ENCODE measurements at places on chromosomes 7 and 10.
A peak's percentile ranks its signal among the peaks of the same experiment; 100 is the strongest.

DNA sequence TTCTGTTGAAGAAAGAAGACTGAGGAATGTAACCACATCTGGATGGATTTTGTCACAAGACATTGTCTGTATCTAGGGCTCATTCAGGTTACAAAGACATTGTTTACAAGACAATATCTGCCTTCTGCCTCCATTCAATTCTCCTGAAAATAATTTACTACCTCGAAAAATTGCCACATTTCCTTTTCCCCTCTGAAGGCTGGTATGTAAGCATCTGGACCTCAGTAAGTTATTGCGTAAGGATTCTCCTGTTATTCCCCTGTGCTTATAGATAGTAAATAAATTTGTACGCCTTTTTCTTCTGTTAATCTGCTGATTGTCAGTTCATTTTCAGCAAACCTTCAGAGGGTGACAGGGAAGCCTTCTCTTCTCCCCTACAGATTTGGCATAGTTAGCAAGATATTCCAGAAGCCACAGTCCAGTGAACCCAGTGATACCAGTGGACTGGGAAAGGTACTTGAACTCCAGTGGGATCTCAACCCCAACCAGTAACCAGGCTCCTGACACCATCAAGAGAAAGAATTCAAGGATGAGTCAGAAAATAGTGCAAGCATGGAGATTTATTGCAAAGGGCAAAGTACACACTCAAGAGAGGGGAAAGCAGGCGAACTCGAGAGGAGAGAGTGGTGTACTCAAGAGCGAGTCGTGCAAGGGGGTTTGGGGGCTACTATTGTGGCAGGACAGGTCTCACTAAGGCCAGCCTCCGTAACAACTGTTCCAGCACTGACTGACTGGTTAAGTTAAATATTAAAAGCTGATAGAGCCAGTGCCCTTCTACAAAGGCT is 706.9 kb upstream of the GHITM start:
- DNase-seq = no peak

GRCh38 chr7:117619681-117620080 is 139.9 kb downstream of the CFTR start:
- DNase-seq = no peak

GRCh38 chr10:47246406-47247147 is 53.4 kb upstream of the GDF10 start:
- no peak for DNase-seq

DNA sequence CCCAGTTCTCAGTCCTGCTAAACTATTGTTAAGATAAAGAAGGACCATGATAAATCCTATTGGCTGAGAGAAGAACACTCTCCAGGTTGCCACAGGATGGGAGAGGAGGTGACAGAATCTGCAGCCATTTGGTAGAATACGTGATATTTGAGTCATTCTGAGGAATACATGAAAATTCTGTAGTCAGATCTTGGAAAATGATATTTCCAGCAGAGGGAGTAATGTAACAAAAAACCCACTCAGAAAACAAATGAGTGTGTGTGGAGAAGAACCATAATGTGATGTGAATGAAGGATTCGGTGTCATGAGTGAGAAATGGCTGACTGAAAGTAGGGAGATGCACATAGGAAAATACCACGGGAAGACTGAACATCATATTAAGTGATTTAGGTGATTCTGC is 128.5 kb upstream of the PFKP start:
- DNase-seq = no peak

- DNase-seq = no peak
Observed at GRCh38 chr7:26469188-26469587, 177.5 kb downstream of the SNX10 start.

- DNase-seq = no peak
Observed at GRCh38 chr7:38903057-38903456, 5.9 kb downstream of the VPS41 start.

GRCh38 chr10:106498675-106499074 is 665.8 kb downstream of the SORCS1 start:
- DNase-seq = no peak

- DNase-seq = peak; percentile 85
Observed at GRCh38 chr7:37198906-37199485, 249.7 kb downstream of the ELMO1 start.

- no peak for DNase-seq
Observed at GRCh38 chr7:140544388-140544826, 65.1 kb upstream of the MKRN1 start.

DNA sequence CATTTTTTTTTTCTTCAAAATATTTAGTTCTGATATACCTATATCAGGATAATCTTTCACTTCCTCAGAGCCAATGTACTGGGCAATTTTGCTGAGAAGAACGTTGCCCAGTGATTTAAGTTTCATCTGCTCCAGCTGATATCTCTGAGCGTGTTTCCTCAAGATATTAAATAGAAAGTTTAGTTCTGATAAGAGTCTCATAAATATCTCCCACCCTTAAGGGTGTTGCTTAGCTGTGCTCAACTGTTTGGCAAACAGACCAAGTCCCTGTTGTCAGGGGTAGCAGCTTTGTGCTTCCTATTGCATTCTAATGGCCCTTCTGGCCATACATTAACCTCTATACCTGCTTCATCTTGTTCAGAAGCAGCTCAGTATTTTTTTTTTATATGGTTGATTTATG is 84.7 kb upstream of the GPR141 start:
- no peak for DNase-seq

GRCh38 chr10:3141351-3142005 is 31.1 kb downstream of the PITRM1 start:
- DNase-seq = no peak

- DNase-seq = no peak
Observed at GRCh38 chr7:23117841-23118240, 12.3 kb downstream of the KLHL7 start.

DNA sequence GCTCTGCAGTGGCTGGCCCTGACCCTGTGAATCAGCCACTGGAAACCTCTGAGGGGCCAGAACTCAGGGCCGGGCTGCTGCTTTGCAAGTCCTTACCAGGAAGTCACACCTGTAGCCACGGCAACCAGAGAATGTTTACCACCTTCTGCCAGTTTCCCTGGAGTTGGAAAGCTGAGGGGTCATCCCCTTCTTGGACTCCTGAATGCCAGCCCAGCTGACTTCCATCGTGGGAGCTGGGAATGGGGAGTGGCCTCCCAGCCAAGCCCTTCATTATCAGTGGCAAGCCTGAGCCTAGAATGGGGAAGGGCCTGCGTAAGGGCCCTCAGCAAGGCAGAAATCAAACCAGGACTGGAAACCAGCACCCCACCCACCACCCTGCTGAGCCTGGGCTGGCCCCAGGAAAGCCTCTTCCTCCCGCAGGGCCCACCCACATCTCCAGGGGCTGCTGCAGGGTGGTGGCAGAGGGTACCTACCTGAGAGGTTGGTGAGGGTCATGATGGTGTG is 6.5 kb upstream of the CRHR2 start:
- DNase-seq = no peak

DNA sequence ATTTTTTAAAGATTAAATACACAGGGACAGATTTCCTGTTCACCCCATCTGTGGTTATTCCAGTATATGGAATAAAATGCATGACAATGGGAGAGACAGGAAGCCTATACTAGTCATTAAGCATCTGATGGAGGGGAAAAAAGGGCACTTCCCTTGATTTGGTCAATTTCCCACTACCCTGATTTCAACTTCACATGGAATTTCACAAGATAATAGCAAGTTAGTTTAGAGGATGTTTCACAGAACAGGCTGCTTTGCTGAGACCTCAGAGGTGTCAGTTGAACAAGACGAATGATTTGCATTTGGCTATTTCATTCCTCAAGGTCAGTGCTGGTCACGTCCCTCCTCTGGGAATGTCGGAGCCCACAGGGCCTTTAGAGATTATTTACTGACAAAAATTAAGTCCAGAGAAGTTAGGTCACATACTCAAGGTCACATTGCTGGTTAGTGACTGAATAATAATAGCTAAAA is 4.7 kb upstream of the ITPRIP start:
- no peak for DNase-seq

GRCh38 chr7:151503902-151504714 is 15.6 kb downstream of the RHEB start:
- no peak for DNase-seq

DNA sequence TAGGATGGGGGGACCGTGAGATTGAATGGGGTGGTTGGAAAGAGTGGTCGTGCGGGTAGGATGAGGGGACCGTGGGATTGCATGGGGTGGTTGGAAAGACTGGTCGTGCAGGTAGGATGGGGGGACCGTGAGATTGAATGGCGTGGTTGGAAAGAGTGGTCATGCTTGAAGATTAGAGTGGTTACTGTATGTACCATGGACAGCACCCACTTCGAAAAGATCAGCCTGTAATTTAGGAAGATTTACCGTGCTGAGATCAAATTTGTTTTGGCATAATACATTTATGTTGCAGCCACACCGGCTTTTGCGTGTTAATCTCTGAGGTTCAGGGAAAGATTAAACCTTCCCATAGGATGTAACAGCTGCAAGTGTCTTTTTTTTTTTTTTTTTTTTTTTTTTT is 495.2 kb upstream of the ADARB2 start:
- no peak for DNase-seq

DNA sequence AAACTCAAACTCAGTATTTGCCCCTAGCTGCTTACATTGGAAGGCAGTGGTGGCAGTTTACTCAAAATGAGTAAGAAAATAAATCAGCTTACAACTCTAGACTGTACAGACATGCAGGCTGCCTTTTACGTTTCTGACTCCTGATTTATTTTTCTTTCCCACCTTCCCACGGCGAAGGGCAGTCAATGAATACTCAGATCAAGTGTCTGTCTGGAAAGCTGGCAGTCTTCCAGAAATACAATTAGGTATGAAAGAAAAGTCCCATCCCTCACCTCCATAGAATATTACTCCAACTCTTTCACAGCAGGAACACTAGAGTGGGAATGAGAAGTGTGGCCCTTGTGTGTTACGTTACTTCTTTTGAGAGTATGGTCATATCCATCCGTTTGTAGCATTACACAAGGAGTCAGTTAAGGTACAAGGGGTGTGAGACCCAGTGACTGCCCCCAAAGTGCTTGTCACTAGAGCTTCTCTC is 1.3 kb upstream of the PAPSS2 start:
- no peak for DNase-seq

DNA sequence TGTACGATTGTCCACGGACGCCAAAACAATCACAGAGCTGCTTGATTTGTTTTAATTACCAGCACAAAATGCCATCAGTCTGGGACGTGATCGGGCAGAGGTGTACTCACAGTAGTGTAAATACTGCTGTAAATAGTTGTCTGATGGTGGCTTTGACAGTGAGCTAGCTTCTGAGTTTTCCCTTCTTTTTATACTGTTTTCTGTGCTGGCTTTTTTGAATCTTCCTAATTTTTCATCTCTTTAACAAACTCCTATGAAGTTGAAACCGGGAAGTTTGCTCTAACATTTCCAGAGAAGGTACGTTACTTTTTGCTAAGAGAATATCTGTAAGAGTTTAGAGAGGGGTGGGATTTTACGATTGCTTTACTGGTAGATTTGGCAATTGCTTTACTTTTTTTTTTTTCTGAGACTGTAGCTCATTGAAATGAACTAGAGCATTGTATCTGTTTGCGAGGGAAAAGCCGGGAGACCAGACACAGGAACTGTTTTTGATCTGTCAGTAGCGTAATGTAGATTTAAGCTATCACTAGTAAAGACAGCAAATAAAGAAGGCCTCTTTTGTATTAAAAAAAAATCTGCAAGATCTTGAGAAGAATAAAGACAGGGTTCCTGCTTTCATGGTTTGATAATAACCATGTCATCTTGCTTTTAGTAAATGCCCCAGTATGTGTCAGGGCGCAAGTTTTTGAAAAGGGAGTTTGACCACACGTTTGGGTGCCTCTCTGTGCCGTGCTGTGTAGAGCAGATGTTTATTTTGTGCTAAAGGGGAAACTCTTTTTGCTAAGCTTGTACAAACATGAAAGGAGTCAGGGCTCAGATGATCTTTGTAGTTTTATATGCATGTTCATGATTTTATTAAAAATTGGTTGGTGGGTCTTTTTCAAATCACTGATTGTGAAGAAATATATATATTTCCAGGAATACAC is 712 bp downstream of the FOXP2 start:
- no peak for DNase-seq

DNA sequence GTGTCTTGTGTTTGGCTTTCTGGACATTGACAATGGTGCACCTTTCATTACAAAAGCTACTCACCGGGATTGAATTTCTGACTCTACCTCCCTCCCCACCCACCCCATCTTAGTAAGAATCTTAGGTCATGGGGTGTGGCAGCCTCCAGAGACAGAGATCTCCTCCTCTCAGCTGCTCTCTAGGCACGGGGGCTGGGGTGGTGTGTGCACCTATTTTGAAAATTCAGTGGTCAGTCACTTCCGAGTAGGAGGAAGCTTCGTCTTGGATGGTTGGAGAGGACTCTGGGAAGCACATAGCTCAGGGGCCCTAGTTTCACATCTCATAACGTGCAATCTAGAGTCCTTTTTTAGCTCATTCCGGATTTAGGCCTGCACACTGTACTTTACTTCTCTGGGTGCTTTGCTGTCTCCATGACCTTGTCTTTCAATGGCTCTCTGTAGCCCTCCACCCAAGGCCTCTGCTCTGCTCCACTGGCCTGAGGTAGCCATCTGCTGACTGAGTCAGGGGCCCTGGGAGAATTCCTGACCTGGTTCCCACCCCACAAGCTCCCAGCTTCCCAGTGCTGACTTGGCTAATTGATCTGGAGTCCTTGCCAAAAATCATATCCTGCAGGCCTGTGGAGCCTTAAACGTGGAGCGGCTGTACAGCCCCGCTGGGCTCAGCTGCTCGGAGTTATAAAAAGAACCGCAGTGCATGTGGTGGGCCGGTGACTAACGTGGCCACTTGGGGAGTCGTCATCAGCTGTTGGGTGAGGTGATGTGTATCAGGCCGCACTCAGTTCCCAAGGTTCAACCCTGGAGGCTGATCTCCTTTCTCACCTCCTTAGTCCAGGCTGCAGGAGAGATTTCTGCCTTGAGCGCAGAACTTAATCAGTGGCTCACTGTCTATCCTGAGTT is 19.3 kb upstream of the ADAMTS14 start:
- no peak for DNase-seq

GRCh38 chr7:1225441-1226185 is 7.1 kb upstream of the UNCX start:
- peak; percentile 47 for DNase-seq

DNA sequence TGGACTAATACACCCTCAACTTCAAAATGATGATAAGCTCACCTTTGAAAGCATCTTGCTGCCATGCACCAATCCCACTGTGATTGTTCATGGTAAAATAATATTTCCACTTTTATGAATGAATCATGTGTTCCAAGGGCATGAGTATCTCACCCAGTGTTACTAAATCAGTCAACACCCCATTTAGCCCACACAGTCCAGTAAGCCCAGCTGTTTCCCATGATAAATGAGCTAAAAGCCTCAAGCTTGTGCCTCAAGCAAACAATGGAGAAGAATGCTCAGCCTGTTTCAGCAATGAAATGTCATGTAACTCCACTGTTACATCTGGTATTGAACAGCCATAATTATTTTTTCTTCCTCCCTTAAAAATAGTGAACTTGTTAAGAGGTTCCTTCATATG is 442.5 kb downstream of the XPNPEP1 start:
- no peak for DNase-seq

- DNase-seq = no peak
Observed at GRCh38 chr10:105844241-105844640, 1203.2 kb downstream of the SORCS3 start.

DNA sequence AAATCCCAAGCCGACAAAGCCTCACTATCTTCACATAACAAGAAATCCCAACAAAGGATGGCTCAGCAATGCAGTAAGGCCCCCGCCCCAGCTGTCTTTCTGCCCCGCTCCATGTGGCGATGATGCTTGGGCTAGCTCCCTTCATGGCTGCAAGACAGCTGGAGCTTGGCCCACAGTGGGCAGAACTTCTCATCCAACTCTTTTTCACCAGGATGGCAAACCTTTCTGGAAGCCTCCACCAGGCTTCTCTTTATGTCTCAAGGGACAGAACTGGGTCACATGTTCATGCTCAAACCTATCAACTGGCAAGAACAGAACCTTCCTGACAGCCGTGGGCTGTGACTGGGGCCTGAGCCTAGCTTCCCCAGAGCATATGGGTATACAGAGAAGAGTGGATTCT is 260.5 kb upstream of the MKLN1 start:
- DNase-seq = no peak

Measured in activated CD8-positive, alpha-beta T cell treated with anti-CD3 and anti-CD28 coated beads, Interleukin-2, amount 10 ng/mL, durations not matched to agents 7 days and 5 days (primary cell).